ENCODE measurements at places on chromosomes 7 and 10.

DNA sequence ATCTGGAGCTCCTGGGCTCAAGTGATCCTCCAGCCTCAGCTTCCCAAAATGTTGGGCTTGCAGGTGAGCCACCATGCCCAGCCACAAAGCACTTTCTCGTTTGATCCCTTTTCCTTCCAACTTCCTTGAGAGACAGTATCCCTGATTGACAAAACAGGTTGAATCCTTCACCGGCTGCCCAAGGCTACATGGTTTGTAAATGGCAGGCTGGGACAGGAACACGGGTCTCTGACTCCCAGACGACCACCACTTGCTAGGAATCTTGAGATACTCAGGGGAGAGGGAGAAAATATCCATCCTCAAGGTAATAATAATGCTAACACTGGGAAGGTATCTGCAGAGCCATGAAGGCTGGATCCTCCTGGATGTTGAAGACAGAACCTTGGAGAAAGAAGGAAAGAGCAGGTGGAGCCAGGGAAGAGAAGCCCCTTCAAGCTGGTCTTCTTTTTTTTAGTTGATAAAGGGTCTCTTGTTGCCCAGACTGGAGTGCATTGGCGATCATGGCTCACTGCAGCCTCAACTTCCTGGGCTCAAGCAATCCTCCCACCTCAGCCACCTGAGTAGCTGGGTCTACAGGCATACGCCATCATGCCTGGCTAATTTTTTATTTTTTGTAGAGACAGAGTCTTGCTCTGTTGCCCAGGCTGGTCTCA is 19.8 kb downstream of the MMRN2 start:
- no peak for DNase-seq

- no peak for DNase-seq
Measured at GRCh38 chr10:132566892-132567291, 29.3 kb downstream of the INPP5A start.

GRCh38 chr10:34995925-34996324 is 94.2 kb downstream of the CUL2 start:
- no peak for DNase-seq

- no peak for DNase-seq
Measured at GRCh38 chr7:126495733-126496132, 757.0 kb downstream of the GRM8 start.

DNA sequence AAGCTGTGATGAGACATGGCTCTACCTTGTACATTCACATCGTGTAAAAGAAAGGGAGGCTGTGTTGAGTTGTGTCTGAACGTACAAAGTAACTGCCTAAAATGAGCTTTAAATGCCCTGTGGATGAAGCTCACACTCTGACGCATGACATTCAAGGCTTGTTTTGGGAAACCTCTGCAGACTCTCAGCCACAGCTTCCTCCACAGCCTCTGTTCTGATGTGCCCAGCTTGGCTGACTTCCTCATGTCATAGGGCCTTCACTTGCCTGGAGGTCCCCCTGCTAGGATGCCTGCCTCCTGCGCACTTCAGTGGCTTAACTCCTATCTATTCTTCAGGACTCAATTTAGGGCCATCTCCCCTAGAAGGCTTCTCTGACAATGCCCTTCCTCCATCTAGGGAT is 230.0 kb upstream of the HABP2 start:
- no peak for DNase-seq

- DNase-seq = no peak
Measured at GRCh38 chr7:12729112-12729511, 41.7 kb downstream of the ARL4A start.

- no peak for DNase-seq
Measured at GRCh38 chr10:78456649-78457400, 423.2 kb downstream of the RPS24 start.

DNA sequence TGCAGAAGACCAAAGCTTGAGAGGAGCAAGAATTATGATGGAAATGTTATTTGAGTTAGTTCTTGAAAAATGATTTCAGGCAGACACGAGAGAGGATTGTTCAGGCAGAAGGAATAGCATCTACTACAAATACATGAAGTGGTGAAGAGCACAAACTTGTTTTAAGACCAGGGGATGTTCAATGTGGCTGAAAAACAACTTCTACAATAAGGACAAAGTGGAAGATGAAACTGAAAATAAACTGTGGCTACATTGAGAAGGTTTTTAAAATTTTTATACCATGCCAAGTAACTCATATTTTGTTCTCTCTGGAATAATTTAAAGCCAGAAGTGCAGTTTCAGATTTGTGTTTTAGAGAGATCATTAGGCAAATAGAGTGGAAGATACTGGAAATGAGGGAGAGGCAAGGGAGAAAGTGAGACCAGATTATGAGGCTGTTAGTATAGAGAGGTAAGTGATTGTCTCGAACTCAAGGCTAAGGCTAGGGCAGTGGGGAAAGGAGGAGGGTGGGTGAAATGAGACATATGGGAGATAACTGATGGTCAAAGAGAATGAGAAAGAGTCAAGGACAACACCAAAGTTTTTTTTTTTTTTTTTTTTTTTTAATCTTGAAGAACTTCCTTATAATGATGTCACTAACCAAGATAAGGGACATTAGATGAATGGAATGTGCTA is 115.4 kb downstream of the MDFIC start:
- no peak for DNase-seq

GRCh38 chr10:84525120-84525806 is 196.9 kb downstream of the CCSER2 start:
- no peak for DNase-seq

DNA sequence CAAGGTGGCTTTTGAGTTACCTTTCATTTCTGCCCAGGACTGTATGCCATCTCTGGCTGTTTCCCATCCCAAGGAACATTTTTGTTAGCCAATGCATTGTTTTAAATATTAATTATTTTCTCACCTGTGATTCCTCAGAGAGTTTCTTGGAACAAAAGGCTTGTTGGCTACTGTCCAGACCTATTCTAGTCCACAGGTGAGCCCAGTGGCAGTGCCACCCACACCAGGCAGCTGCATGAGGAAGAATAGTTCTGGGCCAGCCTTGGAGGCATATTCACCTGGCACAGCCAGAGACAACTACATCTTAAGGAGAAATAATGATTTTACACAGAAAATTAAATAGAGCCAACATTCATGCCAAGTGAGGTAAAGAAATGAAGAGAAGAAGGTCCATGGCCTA is 123.9 kb downstream of the C1GALT1 start:
- no peak for DNase-seq

- no peak for DNase-seq
Measured at GRCh38 chr7:141464551-141464950, 86.7 kb upstream of the AGK start.

- no peak for DNase-seq
Measured at GRCh38 chr10:91210435-91210834, 10.0 kb upstream of the PCGF5 start.

DNA sequence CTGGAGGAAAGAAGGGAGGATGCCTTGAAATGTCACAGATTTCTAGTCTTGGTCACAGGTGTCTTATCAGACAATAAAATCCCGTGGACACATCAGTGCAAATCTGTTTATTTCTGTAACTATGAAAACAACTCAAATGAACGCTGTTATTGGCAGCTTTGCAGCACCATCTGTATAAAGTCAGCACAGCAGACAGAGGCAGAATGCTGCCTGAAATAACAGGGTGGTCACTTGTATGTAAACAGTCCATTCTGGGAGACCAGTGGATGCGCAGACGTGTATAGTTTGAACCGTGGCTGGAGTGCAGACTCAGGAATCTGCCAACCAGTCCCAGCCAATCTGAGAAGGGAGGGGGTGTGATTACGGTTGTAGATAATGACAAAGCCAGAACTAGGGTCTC is 54.8 kb downstream of the SEC23IP start:
- no peak for DNase-seq

- DNase-seq = peak; percentile 17
Measured at GRCh38 chr7:152522571-152523067, 86.8 kb upstream of the KMT2C start.

- DNase-seq = no peak
Measured at GRCh38 chr10:69057261-69057950, 30.5 kb upstream of the SRGN start.

GRCh38 chr10:120480848-120481247 is 23.8 kb downstream of the PLPP4 start:
- no peak for DNase-seq

DNA sequence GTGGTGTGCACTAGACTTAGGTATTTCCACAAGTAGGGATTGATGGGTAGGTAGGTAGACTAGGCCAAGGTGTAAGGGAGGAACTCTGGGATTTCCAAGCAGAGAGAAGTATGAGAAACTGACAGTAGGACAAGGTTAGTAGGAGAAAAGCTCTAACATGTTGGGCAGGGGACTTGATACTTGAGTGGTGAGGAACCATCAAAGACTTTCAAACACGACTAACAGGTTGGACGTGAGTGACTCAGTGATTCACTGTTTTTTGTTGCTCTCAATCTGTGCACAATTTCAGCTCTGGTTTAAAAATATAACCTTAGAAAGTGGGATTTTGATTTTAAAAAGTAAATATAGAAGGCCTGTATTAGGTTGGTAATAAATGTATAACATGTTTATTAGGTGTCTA is 44.4 kb downstream of the KLHDC10 start:
- DNase-seq = no peak

- DNase-seq = no peak
Measured at GRCh38 chr7:26413007-26413691, 121.5 kb downstream of the SNX10 start.

DNA sequence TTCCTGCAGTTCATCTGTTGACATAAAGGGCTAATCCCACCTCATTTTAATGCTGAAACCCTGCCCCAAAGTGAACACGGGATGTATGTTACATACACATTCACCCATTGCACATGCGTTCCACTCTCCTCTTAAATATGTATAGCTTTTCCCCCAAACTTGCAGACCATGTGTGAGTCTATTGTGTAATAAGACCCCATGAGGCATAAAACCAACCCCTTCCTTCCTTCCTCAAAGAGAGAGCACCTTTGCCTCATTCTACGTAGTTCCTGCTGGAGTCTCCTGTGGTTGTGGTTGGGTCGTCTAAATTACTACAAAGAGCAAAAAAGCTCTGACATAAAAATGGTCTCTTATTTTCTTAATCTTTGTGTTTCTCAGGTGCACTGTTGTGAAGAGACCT is 345.7 kb upstream of the KLF6 start:
- DNase-seq = no peak

GRCh38 chr10:106734220-106734619 is 430.3 kb downstream of the SORCS1 start:
- no peak for DNase-seq

- no peak for DNase-seq
Measured at GRCh38 chr7:12646139-12646538, 41.3 kb upstream of the ARL4A start.

- no peak for DNase-seq
Measured at GRCh38 chr7:30563326-30563942, 31.2 kb upstream of the GARS1 start.

- no peak for DNase-seq
Measured at GRCh38 chr10:23606456-23606855, 167.6 kb downstream of the OTUD1 start.

GRCh38 chr7:22663721-22664120 is 63.3 kb upstream of the IL6 start:
- no peak for DNase-seq

GRCh38 chr10:132865171-132865631 is 77.2 kb downstream of the CFAP46 start:
- DNase-seq = no peak
